ENCODE measurements at places on chromosomes 16 and 17.

DNA sequence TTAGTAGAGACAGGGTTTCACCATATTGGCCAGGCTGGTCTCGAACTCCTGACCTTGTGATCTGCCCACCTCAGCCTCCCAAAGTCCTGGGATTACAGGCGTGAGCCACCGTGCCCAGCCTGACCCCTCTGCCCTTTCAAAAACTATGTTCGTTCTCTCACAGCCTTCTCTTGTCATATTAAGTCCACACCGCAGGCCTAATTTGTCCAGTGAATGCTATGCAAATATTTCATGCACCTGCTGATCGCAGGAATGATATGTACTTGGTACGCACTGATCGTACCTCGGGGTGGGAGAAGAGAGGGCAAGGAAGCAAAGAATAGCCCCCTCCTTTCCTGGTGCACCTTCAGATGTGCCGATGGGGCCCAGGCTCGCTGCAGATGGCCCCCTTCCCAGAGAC lies 3.0 kb upstream of the BIRC5 start:
- no peak for DNase-seq

- no peak for DNase-seq
Observed at GRCh38 chr17:8884336-8884990, 17.0 kb upstream of the PIK3R6 start.

- no peak for DNase-seq
Observed at GRCh38 chr16:23107117-23107516, 42.1 kb downstream of the USP31 start.

DNA sequence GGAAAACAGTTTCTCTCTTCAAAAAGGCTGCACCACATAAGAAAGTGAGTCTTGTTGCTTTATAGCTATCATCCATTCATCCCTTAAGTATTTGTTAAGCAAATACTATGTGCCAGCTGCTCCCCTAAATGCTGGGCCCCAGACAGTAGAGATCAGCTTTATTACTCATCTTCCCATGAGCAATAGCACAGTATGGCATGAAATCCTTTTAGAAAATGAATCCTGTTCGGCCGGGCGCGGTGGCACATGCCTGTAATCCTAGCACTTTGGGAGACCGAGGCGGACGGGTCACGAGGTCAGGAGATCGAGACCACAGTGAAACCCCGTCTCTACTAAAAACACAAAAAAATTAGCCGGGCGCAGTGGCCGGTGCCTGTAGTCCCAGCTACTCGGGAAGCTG lies 99.5 kb downstream of the MYO1D start:
- DNase-seq = no peak

- no peak for DNase-seq
Observed at GRCh38 chr16:76854234-76854633, 336.8 kb upstream of the MON1B start.

DNA sequence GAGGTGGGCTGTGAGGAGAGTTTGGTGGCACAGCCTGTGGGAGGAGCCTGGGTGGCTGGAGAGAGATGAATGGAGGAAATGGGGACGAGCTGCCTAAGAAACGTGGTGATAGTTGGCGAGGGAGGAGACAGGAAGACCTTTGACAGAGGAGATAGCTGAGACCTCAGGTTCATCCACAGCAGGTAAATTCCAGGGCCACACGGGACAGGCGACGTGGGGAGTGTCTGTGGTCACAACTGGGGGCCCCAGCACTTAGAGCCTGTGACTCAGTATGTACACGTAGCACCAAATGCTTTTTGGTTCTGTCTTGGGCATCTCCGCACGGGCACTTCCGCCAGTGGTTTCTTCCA lies 7.7 kb downstream of the MINK1 start:
- DNase-seq = no peak

DNA sequence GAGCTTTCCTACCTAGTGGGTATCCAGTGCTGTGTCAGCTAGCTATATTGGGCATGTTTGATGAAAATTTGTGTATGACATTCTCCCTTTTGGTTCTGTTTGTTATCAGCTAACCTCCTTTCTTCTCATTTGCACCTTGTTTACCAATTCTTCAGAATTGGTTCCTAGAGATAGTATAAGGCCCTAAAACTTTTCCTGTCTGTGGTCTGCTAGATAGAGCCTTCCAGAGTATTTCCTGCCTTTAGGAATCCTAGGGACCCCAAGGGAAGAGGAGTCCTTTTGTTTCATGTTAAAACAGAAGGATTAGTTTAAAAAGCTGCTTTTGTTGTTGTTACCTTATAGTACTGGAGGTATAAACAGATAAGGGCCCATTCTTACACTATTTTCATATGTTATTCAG lies 11.5 kb downstream of the MAP3K3 start:
- no peak for DNase-seq

DNA sequence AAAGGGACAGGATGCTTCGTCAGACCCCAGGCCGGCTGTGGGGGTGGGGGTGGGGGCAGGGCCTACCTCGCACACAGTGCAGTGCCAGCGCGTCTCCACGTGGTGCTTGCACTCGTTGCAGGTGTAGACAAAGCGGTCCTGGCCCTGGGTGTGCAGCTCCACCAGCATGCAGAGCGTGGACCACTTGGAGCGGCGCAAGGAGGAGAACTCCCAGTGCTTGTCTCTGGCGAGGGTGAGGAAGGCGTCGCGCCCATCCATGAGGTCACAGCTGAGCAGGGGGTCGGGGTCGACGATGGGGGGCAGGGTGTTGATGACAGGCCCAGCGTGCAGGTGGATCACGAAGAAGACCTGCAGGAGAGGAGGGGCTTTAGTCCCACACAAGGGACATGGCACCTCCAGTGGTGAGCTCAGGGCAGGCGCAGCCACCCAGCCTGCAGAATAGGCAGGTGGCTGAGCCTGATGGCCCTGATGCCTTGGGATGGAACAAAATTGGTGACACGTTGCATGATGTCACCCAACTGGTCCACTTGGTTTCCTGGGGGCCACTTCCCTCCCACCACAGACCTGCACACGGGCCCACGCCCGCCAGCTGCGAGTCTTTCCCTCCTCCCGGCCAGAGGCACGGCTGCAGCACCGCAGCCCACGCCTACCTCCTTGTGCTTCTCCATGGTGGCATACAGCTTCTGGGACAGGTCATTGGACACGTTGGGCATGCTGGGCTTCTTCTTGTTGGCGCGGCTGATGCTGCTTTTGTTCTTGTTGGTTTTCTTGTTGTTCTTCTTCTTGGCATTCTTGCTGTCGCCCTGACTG lies 14.0 kb upstream of the TRAP1 start:
- no peak for DNase-seq

- no peak for DNase-seq
Observed at GRCh38 chr17:51706093-51706492, 445.7 kb downstream of the UTP18 start.

GRCh38 chr16:64364894-64365293 lies 757.0 kb downstream of the CDH11 start:
- no peak for DNase-seq

GRCh38 chr17:63075969-63076368 lies 109.9 kb downstream of the TANC2 start:
- no peak for DNase-seq

- DNase-seq = no peak
Observed at GRCh38 chr17:33945646-33946546, 309.2 kb upstream of the CCL2 start.

DNA sequence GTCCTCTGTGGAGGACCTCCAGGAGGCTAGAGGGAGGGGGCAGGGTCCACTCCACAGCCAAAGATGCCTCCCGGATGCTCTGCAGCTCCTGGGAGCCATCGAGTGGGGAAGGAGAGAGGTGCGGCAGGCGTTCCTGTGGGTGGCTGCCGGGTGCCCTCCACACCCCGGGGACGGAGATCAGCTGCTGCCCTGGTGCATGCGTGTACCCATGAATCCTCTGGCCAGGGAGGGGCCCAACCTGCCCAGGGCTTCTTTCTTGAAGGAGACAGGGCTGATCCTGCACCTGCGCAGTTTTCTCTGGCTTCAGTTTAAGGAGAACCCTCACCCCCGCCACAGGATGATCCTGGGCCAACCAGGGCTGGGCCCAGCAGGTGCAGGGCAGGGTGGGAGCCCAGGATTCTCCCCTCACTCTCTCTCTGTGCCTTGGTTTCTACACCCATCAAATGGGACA lies 33.5 kb upstream of the DOC2B start:
- DNase-seq = no peak

- no peak for DNase-seq
Observed at GRCh38 chr17:42898147-42898811, 2.3 kb upstream of the G6PC1 start.

DNA sequence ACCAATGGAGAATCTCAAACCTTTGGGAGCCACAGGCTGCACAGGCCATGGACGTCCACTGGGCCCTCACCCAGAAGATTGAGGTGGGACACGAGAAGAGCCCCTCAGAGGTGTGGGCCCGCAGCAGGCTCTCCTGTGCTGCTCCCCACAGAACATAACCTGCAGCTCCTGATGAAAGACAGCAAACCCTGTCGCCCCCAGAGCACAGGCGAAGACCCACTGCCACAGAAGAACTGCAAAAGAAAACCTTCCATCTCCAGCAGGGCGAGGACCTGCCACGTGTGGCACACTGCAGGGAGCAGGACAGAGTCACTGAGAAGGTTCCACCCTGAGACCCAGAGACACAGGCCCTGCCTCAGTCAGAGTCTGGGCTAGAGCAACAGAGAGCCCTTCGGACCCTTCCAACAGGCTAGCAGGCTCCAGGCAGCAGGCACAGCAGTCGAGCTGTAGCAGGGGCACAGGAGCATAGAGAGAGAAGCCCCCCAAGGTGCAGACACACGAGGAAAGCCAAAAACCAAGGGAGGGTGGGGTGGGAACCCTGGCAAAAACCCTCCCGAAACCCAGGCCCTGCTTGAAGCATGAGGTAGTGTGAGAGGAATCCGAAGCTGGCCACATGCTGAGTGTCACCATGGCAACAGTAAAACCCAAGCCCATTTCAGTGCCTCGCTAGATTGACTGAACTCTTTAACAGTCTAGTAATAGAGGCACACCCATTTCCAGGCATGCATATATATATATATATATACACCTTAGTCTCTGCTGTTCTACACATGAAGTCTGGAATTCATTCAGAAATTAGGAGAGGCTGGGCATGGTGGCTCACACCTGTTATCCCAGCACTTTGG lies 60.0 kb upstream of the CHMP6 start:
- no peak for DNase-seq

GRCh38 chr17:16448490-16448889 lies 33.1 kb downstream of the TRPV2 start:
- no peak for DNase-seq

DNA sequence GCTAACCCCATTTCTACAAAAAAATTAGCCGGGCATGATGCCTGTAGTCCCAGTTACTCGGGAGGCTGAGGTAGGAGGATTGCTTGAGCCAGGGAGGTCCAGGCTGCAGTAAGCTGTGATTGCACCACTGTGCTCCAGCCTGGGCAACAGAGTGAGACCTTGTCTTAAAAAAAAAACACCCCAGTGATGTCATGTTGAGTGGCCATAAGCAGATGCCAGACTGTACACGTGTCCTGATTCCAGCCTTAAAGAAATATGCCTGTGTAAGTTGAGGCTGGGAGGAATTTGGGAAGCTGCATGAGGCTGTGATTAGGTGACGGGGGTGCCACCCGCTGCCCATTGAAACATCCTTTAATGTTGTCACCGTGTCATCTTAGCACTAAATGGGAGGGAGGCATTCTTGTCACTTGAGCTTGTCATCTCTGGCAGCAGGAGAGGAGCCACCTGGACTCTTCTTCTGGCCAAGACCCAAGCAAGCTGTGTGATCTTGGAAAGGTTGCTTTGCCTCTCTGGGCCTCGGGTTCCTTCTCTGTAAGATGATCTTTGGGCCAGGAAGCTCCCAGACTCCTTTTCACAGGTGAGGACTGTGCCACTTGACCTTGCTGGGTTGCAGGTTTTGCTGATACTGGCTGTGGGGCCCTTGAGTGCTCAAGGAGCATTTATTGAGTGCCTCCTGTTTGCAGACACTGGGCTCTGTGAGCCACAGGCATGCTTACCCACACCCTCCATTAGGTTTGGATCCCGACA lies 98.3 kb upstream of the CIBAR2 start:
- no peak for DNase-seq

- no peak for DNase-seq
Observed at GRCh38 chr17:13065032-13065431, 47.2 kb upstream of the ELAC2 start.

DNA sequence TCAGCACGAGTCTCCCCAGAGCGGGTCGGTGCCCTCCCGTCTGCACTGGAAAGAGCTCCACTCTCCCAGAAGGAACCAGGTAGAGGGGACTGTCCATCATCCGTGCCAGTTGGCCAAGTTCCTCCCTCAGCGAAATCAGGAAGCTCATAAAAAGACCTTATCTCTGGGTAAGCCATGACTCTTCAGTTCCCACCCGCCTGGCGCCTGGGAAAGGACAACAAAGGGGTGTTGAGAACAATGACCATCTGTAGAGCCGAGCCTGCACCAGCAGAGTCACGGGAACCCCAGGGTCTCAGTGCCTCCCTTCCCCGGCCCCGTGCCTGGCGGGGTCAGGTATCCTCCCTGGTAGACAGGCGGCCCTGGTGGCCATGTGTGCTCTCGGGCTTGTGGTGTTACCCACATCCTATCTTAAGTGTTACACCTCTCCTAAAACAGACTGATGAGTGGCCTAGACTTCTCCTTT lies 190.7 kb downstream of the AXIN2 start:
- no peak for DNase-seq

DNA sequence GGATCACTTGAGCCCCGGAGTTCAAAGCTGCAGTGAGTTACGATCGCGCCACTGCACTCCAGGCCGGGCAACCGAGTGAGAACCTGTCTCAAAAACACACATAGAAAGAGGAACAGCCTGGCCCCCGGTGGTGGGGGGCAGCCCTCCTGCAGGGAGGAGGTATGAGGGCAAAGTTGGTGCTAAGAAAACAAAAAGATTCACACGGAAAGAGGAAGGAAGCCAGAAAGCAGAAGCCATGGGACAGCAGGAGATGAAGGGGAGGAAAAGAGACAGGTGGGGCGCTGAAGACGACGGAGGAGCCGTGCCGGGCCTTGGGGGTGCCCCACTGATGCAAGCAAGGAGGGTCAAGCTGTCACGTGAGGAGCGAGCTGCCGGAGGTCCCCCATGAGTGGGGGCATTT lies 8.2 kb upstream of the C16orf74 start:
- no peak for DNase-seq

DNA sequence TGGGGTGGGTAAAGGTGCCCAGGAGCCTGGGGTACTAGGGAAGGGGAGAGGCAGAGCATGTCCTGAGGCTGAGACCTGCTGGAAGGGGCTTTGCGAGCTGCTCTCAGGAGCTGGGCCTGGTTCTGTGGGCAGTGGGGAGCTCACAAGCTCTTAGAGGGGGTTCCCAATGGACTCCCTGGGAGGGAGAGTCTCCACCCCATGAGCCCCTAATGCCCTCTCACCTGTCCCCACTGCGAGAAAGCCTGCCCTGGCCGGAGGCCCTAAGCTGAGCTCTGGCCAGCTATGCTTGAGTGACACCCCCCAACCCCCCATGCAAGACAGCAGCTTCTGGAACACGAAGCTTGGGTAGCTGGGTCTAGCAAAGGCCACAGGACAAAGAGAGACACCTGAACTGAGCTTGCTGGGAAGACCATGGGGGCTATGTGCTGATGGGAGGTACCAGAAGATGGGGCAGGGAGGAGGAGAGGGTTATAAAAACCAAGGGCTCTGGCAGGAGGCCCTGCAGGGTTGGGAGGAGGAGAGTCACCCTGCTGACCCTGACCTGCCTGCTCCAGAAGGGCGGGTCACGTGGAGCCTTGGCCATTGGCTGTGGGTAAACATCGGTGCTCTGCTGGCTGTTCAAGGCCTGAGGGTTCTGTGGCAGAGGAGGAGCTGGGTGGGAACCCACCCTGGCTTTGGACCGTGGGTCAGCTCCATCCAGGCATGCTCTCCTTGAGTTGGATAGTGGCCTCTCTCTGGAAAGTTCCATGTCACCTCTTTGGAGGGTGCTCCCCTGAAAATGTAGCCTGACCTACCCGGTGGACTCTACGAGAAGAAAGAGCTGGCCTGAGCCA lies 106.7 kb downstream of the RAB11FIP4 start:
- DNase-seq = no peak

GRCh38 chr17:1643293-1643998 lies 2.1 kb downstream of the SCARF1 start:
- no peak for DNase-seq

GRCh38 chr16:66228792-66229191 lies 137.7 kb upstream of the CDH5 start:
- no peak for DNase-seq

All from coronary artery (tissue), 2 donors.